ENCODE measurements at places on chromosomes 1 and 21. TPM values are rescaled to one million over a fixed set of nuclear protein-coding genes. Genes with fewer than 3 reads are reported as not detected.

The CGN gene
- total RNA-seq, result 50.7 TPM

The UTS2 gene
- total RNA-seq, result not detected

The ASCL5 gene
- not detected for total RNA-seq

The DENND2D gene
- 3.6 TPM for total RNA-seq

The LDLRAD1 gene
- total RNA-seq, result not detected

The KRTCAP2 gene
- 173 TPM for total RNA-seq

DNA sequence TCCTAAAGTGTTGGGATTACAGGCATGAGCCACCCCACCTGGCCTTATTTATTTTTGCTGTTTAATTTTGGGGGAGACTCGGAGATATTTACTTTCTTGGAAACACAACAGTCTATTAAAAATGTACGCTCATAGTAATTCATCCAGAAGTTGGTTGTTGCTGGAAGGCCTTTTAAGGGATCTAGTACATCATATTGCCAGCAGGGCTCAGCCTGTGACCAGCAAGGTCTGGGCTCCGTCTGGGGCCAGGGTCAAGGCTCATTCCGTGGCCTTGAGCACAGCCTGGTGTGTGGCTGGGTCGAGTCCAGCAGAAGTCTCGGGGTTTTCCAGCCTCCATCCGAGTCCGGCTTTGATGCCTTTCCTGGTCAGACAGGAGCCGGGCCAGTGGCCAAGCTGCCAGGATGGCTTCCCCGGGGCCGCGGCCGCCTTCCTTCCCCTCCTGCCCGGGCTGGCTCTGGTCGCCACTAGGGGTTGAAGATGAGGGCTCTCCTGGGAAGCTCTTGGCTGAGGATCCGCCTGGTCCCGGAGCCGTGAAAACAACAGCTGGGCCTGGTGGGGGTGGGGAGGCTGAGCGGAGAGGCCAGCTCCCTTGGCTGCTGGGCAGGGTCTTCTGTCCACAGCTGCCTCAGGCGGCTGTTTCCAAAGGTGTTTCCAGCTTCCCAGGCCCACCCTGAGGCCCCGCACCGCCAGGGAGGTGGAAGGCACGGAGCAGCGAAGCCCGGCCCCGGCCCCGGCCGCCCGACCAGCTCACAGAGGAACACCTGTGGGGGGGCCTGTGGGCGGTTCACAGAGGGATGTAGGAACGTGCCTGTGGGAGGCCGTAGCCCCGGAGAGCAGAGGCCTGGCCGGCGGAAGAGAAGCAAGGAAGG is 5.1 kb upstream of the VWA1 start:
- H3K4me1 ChIP-seq, result peaks cover 26% of the 10 kb centered on the region
- peaks cover 12% of the 10 kb centered on the region for H3K27me3 ChIP-seq
- H3K27ac ChIP-seq, result peak overlapping the region; percentile 82
- peak overlapping the region; percentile 57 for H3K4me3 ChIP-seq
- peak; percentile 66 for DNase-seq

DNA sequence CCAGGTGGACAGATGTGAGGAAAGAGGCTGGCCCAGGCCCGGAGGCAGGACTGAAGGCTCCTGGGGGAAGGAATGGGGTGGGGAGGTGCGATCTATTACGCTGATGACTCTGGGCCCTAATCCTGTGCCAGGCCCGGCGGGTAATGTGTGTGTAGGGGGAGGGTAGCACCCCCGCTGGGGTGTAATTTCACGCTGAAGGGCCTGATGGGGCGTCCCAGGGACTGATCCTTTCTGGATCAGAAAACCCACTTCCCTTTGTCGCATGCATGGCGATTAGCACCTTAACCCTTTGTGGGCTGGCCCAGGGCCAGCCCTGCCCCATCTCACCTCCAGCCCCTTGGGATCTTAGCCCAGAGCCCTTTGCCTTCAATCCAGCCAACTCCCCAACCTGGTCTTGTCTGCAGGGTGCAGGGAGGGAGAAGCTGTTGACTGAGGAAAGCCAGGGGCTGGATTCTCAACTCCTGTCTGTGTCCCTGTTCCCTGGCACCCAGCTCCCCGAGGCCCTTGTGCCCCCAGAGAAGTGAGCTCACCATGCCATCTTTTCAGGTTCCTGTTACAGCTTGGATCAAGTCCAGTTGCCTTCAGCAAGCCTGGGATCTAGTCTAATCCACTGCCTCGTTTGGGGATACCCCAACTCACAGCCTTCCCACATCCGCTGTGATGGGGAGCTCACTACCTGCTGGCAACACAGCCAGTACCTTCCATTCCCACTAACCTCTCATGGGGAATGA is 26.0 kb downstream of the KNCN start:
- H3K27me3 ChIP-seq, result peaks cover 18% of the 10 kb centered on the region
- no peak for DNase-seq

GRCh38 chr1:53968125-53968513 is 22.0 kb downstream of the LRRC42 start:
- H3K27me3 ChIP-seq, result no peaks in the 10 kb centered on the region
- H3K4me3 ChIP-seq, result no peak overlapping the region
- peaks cover 6% of the 10 kb centered on the region for H3K4me1 ChIP-seq
- no peak for DNase-seq
- H3K27ac ChIP-seq, result no peak overlapping the region

DNA sequence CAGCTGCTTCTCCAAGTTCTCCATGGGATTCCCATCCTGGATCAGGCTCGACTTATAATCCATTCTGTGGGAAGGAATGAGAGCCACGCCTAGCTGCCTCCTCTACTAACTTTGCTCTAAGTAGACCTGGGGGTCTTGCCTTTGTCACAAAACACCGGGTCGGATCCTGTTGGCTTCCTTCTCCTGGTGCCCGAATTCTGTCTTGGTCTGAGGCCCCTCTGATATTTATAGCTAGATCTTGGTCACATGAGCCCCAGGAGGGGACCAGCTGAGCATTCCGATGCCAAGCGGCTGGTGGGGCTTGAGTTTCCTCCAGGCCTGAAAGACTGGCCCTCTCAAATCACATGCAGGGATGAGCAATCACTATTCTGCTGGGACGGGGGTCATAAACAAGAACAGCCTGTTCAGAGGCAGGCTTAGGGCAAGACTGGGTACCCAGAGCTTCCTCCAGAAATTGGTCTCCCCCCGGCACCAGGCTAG is at the start of gene TRIM63:
Gene TRIM63, minus strand, starts transcription at position 199 of the 480 bp plus-strand sequence. Its CDS starts 136 bp downstream, at position 63.
- H3K4me3 ChIP-seq, result no peak within 1 kb of the TSS
- no peak for DNase-seq
- H3K27me3 ChIP-seq, result peaks cover 7% of the 10 kb centered on the region

DNA sequence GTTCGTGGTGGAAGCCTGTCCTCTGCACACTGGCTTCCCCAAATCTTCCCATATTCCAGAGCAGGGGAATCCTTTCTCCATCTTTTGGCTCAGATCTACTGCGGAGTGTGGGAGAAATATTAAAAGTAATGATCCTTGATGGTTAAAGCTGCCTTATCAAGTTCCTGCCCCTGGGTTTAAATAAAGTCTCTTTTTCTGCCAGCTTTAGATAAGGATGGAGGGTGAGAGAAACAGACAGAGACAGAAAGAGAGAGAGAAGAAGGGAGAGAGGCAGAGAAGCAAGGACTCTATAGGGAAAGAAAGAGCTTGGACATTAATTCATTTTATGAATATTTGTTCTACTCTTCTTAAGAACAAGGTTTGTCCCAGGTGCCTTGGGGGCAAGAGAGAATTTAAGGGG is 98.0 kb downstream of the KCNJ15 start:
- no peak overlapping the region for H3K4me3 ChIP-seq
- peaks cover 4% of the 10 kb centered on the region for H3K36me3 ChIP-seq
- peaks cover 13% of the 10 kb centered on the region for H3K27me3 ChIP-seq
- H3K27ac ChIP-seq, result no peak overlapping the region

GRCh38 chr1:87115317-87115890 is 201.0 kb downstream of the HS2ST1 start:
- no peak for DNase-seq
- H3K4me1 ChIP-seq, result no peaks in the 10 kb centered on the region

DNA sequence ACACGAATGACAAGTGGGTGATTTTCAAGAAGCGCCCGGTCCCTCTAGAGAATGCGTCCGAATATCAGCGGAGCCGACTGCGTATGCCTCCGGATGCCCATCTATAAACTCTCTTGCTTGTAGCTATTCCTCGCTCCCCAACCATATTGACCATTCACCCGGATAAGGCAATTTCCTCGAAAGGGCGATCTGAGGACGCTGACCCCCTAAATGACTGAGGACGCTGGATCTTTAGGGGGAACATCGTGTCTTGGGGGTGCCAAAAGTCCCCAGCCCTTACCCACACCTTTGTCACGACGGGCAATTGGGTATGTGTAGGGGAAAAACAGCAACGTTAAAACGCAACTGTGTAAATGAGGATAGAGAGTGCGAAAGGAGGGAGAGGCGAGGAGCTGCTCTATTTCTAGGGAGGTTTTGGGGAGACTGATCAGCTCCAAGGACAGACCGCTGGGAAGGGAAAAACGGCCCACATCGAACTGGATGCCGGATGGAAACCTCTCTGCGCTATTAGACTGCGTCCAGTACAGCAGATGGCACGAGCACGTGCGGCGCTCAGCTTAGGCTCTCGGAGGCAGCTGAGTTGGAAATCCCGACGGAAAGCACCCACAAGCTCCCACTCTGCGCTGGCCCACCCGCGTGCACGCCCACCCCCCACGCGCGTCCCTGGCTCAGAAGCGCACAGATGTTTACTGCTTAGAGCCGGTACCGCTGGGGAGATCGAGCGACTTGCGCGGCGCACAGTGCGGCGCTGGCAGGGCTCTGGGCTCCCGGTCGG is 2.9 kb upstream of the PRRX1 start:
- peak; percentile 4 for DNase-seq
- H3K27ac ChIP-seq, result no peak overlapping the region
- peaks cover 19% of the 10 kb centered on the region for H3K4me1 ChIP-seq

- H3K36me3 ChIP-seq, result no peaks in the 10 kb centered on the region
- H3K4me3 ChIP-seq, result no peak overlapping the region
- H3K27me3 ChIP-seq, result no peaks in the 10 kb centered on the region
Measured at GRCh38 chr1:153525088-153525728, 10.6 kb downstream of the S100A6 start.

DNA sequence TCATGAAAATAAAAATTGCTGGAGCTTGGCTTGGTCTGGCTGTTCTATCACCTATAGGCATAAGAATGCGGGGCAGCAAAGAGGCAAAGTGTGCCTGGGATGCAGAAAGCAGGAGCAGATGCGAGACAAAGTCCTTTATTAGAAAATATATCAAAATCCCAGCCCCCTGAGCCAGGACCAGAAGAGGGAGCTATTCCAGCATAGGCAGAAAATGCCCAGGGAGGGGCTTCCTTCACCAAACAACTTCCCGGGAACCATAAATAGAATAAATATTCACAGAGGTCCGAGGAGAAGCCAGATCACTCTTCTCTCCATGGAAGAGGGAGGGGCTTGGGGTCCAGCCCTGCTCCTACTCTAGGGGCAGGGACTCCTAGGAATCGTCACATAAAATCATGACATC is 5.0 kb downstream of the PPOX start:
- no peak for DNase-seq
- peaks cover 47% of the 10 kb centered on the region for H3K36me3 ChIP-seq
- H3K27ac ChIP-seq, result no peak overlapping the region
- H3K4me1 ChIP-seq, result peaks cover 13% of the 10 kb centered on the region
- peaks cover 11% of the 10 kb centered on the region for H3K27me3 ChIP-seq
- no peak overlapping the region for H3K4me3 ChIP-seq

- peaks cover 62% of the 10 kb centered on the region for H3K4me1 ChIP-seq
- peak overlapping the region; percentile 27 for H3K4me3 ChIP-seq
- H3K27ac ChIP-seq, result peak overlapping the region; percentile 20
Measured at GRCh38 chr1:204080163-204080903, 7.4 kb downstream of the SOX13 start.

- H3K27ac ChIP-seq, result no peak overlapping the region
- DNase-seq, result no peak
- peaks cover 3% of the 10 kb centered on the region for H3K27me3 ChIP-seq
- no peaks in the 10 kb centered on the region for H3K36me3 ChIP-seq
- no peak overlapping the region for H3K4me3 ChIP-seq
- H3K4me1 ChIP-seq, result no peaks in the 10 kb centered on the region
Measured at GRCh38 chr1:78322928-78323680, 167.7 kb upstream of the PTGFR start.

DNA sequence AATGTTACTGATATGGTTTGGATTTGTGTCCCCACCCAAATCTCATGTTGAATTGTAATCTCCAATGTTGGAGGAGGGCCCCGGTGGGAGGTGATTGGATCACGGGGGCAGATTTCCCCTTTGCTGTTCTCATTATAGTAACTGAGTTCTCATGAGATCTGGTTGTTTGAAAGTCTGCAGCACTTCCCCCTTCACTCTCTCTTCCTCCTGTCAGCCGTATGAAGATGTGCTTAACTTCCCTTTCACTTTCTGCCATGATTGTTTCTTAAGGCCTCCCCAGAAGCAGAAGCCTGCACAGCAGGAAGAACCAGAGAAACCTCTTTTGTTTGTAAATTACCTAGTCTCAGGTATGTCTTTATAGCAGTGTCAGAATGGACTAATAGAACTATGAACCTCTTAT is 28.4 kb downstream of the TRIM33 start:
- DNase-seq, result no peak
- no peak overlapping the region for H3K27ac ChIP-seq
- H3K4me1 ChIP-seq, result peaks cover 4% of the 10 kb centered on the region
- peaks cover 14% of the 10 kb centered on the region for H3K36me3 ChIP-seq

- peaks cover 5% of the 10 kb centered on the region for H3K27me3 ChIP-seq
- DNase-seq, result no peak
- no peak overlapping the region for H3K4me3 ChIP-seq
Measured at GRCh38 chr1:4108331-4108730, 208.3 kb upstream of the C1orf174 start.

DNA sequence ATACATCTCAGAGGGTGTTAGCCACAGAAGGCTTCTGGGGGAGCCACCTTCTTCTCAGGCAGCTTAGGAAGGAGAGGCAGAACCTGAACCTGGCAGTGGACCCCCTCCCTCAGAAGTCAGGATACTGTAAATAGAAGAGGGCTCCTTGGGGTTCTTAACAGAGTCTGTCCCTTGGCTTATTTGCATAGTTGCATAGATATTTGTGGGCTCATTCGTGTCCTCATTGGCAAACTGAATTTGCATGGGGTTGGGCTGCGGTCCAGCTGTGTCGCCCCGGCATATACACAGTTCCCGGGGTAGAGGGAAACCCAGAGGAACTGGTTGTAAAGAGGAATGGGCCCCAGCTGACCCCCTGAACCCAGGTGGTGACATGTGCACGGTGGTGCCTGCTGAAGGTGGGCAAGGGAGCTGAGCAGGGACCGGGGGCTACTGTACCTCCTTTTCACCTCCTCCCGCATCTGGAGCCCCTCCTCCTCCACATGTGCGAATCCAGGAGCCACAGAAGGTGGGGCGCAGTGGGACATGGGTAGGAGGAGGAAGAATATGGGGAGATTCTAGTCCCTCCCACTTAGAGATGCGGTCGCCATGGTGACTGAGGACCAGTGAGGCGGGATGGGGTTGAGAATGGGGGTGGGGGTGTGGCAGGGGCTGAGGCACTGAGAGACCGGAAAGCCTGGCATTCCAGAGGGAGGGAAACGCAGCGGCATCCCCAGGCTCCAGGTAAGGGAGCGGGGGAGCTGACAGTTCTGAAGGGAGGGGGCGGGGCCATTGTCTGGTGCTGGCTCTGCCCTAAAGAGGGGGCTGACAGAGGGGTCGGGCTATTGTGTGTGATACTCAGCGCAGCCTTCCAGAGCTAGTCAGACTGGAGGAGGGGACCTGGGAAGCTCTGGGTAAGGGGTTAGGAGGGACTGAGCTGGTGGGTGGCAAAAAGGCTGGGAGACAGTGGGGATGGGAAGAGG is 3.7 kb upstream of the SEMA4A start:
- no peak for DNase-seq
- H3K4me3 ChIP-seq, result no peak overlapping the region
- no peaks in the 10 kb centered on the region for H3K36me3 ChIP-seq
- H3K27me3 ChIP-seq, result peaks cover 14% of the 10 kb centered on the region
- no peak overlapping the region for H3K27ac ChIP-seq

Measured in endothelial cell (in vitro differentiated cells).